ENCODE measurements at places on chromosomes 4 and X. TPM values are rescaled to one million over a fixed set of nuclear protein-coding genes. Genes with fewer than 3 reads are reported as not detected.

The GIMD1 gene
- not detected for total RNA-seq

The CT45A1 gene
- 11.9 TPM for total RNA-seq

The RTL3 gene
- total RNA-seq = not detected

DNA sequence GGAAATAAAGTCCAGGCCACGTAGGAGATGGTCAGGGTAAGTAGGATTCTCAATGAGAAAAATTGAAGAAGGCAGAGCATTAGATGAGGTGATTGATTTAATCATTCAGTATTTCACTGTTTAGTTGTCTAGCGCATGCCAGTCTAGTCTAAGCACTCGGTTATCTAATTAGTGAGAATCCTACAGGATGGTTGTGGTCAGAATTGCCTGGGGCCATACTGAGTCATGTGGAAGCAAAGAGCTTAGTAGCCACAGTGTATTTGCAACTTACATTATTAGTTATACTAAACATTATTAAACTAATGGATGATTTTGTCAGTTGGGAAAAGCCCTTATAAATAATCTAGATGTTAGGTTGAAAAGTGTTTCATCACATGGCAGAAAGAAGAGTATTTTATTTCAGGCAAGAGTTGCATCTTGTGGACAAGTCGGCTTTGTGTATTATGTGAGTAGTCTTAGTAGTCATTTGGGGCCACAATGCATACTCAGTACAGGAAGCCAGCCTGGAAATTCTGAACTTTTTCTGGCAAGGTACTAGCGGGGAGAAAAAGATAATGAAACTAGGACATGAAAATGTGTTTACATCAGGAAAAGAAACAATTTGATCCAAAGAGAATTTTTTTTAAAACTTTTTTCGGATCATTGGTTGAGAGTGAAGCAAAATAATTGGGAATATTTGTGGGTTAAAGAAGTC, 31.9 kb downstream of the CPEB2 start:
- no peaks in the 10 kb centered on the region for H3K4me1 ChIP-seq
- no peaks in the 10 kb centered on the region for H3K27me3 ChIP-seq
- no peaks in the 10 kb centered on the region for H3K36me3 ChIP-seq
- H3K27ac ChIP-seq = peak overlapping the region; percentile 17

DNA sequence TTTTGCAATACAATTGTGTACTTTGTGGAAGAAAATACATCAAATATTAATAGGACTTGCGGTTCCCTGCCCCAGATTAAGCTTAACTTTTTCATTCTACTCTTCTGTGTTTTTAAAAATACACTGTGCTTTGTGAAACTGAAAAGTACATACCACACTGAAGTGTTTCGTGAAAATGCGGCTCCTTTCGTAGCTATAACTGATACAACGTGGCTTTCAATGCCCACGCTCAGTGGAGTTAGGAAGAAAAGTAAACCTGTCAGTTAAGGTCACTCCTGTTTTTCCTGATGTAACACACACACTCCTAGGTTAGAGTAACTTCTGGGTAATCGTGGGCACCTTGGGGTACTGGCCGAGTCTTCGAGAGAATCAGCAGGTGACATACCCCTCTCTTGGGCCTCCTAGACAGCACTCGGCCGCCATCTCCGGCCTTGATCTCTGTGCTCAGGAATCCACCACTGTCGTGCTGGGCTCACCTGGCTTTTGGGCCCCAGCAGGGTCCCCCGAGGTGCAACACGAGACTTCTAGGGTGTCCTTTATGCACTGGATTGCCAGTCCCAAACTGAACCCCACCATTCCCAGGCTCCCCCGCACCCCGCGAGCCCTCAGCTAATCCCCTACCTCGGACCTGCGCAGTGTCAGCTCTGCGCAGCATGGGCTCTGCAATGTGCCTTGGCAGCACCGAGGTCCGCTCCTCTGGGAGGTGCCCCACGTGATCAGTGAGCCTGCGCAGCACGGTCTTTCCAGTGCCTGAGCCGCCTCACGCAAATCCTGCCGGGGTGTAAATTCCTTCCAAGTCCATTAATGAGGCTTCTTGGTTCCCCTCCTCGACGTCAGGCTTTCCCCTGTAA, 162.6 kb upstream of the INTU start:
- no peak overlapping the region for H3K27ac ChIP-seq
- H3K27me3 ChIP-seq = no peaks in the 10 kb centered on the region
- peak; percentile 62 for DNase-seq
- H3K4me1 ChIP-seq = no peaks in the 10 kb centered on the region
- H3K4me3 ChIP-seq = peak overlapping the region; percentile 48
- H3K36me3 ChIP-seq = no peaks in the 10 kb centered on the region

DNA sequence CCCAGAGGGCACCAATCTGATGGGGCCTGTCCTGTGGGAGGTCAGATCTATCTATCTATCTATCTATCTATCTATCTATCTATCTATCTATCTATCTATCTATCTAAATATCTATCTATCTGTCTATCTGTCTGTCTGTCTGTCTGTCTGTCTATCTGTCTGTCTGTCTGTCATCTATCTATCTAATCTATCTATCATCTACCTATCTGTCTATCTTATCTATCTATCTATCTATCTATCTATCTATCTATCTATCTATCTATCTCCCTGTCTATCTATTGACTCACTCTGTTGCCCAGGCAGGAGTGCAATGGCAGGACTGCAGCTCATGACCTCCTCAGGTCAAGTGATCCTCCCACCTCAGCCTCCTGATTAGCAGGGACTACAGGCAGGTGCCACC, 155.7 kb upstream of the STX18 start:
- H3K4me1 ChIP-seq = peaks cover 11% of the 10 kb centered on the region
- no peak for DNase-seq
- H3K4me3 ChIP-seq = no peak overlapping the region
- H3K27ac ChIP-seq = no peak overlapping the region

- H3K36me3 ChIP-seq = no peaks in the 10 kb centered on the region
- DNase-seq = no peak
- no peaks in the 10 kb centered on the region for H3K27me3 ChIP-seq
- H3K4me1 ChIP-seq = peaks cover 26% of the 10 kb centered on the region
- no peak overlapping the region for H3K27ac ChIP-seq
- H3K4me3 ChIP-seq = no peak overlapping the region
Measured at GRCh38 chr4:146369446-146369845, 152.3 kb downstream of the SLC10A7 start.

- no peak overlapping the region for H3K4me3 ChIP-seq
- no peak overlapping the region for H3K27ac ChIP-seq
- no peaks in the 10 kb centered on the region for H3K27me3 ChIP-seq
- peak; percentile 57 for DNase-seq
- H3K4me1 ChIP-seq = no peaks in the 10 kb centered on the region
- no peaks in the 10 kb centered on the region for H3K36me3 ChIP-seq
Measured at GRCh38 chr4:87838890-87839591, 6.3 kb downstream of the MEPE start.

DNA sequence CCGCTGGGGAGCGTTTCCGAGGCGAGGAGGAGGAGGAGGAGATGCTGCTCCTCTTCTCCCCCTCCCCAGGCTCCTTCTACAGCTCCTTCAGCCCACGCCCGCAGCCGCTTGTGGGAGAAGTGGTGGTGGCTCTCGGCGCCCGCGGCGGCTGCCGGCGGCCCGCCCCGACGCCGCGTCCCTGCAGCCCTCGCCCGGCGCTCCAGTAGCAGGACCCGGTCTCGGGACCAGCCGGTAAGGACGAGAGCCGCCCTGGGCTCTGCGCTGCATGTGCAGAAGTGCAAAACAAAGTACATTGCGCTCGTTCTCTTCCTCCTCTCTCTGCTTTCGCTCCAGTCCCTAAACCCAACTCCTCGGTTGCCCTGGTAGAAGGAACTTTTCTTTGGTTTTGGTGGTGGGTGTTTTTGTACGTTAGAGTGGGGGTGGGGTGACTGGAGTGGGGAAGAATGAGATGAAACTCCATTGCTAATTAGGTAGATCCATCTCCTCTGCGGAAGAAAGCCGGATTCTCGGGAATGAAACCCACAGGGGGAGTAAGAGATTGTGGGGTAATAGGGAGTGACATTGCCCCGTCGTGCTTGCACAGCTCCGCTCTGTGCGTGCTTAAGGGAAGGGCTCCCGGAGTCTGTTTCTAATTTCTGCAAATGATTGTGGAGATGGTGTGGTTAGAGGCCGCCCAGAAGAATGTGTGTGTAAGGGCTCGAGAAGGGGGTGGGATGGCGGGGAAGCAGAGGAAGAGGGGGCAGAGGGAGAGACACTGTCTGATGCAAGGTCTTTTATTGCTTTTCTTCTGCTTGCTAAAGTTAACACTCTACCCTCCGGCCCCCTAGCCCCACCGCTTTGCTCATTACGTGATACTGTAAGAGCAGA, 677 bp downstream of the PTPN13 start:
- no peaks in the 10 kb centered on the region for H3K27me3 ChIP-seq
- H3K4me1 ChIP-seq = peaks cover 29% of the 10 kb centered on the region
- peak overlapping the region; percentile 89 for H3K27ac ChIP-seq
- DNase-seq = peak; percentile 68
- H3K36me3 ChIP-seq = no peaks in the 10 kb centered on the region

Data from testis (tissue), 5 donors.